ENCODE measurements at places on chromosomes 2 and 18.

DNA sequence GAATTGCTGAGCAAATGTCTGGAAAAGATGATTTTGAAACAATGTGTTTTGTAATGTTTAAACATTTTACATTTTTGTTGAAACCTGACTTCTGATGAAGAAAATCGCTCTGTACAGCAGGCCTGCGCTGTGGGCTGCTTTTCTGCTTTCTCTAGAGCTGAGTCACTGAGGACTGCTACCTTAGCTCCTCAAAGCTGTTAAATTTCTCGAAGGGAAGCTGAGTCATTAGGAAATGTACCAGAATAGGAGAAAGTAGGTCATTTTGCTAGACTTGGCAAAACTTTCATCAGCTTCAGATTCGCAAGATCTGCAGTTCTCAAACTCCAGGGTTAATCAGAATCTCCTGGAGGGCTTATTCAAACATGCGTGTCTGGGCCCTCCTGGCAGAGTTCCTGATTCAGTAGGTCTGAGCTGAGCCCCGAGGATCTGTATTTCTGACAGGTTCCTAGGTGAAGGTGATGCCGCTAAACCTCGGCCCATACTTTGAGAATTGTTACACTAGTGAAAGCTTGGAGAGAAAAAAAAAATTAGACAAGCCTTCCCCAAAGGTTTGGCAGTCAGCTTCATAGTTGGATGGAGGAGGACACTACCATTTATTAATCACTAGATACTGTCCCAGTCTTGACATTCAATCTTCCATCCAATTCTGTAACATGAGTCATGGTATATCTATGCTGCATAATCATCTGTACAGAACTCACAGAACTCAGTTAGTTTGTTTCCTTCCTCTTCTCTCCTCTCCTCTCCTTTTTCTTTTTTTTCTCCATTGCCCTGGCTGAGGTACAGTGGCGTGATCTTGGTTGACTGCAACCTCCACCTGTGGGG, 297.6 kb downstream of the PARD3B start:
- no peak for DNase-seq
- H3K36me3 ChIP-seq, result no peaks in the 10 kb centered on the region
- H3K27me3 ChIP-seq, result no peaks in the 10 kb centered on the region

- DNase-seq, result no peak
- no peaks in the 10 kb centered on the region for H3K36me3 ChIP-seq
- no peak overlapping the region for H3K27ac ChIP-seq
- H3K4me1 ChIP-seq, result peaks cover 8% of the 10 kb centered on the region
- H3K27me3 ChIP-seq, result peaks cover 44% of the 10 kb centered on the region
Observed at GRCh38 chr18:31497404-31497835, 557 bp upstream of the DSG2 start.

GRCh38 chr2:133674433-133675331, 106.4 kb upstream of the NCKAP5 start:
- no peak for DNase-seq
- H3K4me1 ChIP-seq, result no peaks in the 10 kb centered on the region
- no peaks in the 10 kb centered on the region for H3K27me3 ChIP-seq
- no peak overlapping the region for H3K27ac ChIP-seq
- no peak overlapping the region for H3K4me3 ChIP-seq

GRCh38 chr2:231615058-231615671, 22.5 kb downstream of the TEX44 start:
- DNase-seq, result no peak
- no peaks in the 10 kb centered on the region for H3K27me3 ChIP-seq
- peaks cover 34% of the 10 kb centered on the region for H3K4me1 ChIP-seq
- H3K4me3 ChIP-seq, result peak overlapping the region; percentile 59
- H3K36me3 ChIP-seq, result no peaks in the 10 kb centered on the region

DNA sequence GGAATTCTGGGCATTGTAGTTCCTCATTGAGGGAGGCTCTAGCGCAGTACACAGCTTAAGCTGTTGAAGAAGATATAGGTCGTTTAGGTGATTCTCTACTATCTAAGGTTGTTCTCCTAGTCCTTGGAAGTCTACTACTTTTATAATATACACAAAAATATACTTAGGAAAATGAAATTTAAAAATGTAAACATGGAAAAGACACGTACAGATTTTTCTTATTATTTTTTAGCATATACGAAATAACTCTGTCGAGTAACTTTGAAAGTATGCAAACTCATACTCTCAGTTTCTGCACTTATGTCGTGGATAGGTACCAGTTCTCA, 272 bp upstream of the FASTKD1 start:
- no peaks in the 10 kb centered on the region for H3K36me3 ChIP-seq
- no peak for DNase-seq
- no peaks in the 10 kb centered on the region for H3K27me3 ChIP-seq
- peaks cover 6% of the 10 kb centered on the region for H3K4me1 ChIP-seq
- H3K4me3 ChIP-seq, result peak overlapping the region; percentile 98

GRCh38 chr2:184637781-184638180, 39.5 kb downstream of the ZNF804A start:
- H3K4me1 ChIP-seq, result no peaks in the 10 kb centered on the region
- no peak overlapping the region for H3K27ac ChIP-seq
- no peaks in the 10 kb centered on the region for H3K27me3 ChIP-seq
- no peak overlapping the region for H3K4me3 ChIP-seq
- DNase-seq, result no peak
- no peaks in the 10 kb centered on the region for H3K36me3 ChIP-seq

DNA sequence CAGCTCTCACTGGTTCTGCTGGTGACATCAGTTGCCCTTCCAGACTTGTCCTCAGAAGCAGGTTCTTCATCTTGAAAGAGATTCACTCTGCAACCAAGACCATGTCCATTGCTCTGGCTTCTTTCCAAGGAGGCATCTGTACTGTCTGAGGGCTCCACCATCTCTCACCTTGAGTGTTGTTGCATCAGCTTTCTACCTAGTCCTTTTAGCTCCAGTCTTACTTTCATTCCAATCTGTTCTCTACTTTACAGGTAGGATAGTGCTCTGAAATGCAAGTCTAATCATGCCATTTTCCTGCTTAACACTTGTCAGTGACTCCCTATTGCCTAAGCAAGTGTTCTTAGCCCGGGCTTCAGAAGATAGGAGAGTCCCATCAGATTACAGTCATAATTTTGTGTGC, 117.7 kb downstream of the EN1 start:
- no peak overlapping the region for H3K4me3 ChIP-seq
- H3K27ac ChIP-seq, result no peak overlapping the region
- peaks cover 5% of the 10 kb centered on the region for H3K27me3 ChIP-seq
- no peaks in the 10 kb centered on the region for H3K4me1 ChIP-seq

DNA sequence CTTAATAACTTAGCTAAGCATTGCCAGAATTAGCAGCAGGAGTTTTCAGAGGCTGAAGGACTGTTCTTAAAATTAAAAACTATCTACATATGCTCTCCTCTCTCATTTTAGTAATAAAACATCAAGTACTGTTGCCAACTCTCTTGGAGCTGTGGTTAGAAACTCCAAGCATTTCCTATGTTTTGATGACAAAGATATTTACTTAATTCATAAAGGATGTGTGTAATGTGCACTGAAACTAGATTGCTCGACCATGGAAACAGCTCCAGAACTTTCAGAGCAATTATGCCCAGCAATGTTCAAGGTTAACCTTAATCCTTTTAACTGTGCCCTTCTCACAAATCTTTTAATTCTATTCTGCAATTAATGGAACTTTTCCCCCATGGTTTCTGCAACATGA, 8.4 kb downstream of the GRP start:
- no peak overlapping the region for H3K27ac ChIP-seq
- no peaks in the 10 kb centered on the region for H3K4me1 ChIP-seq
- no peak for DNase-seq
- no peaks in the 10 kb centered on the region for H3K36me3 ChIP-seq
- peaks cover 35% of the 10 kb centered on the region for H3K27me3 ChIP-seq

DNA sequence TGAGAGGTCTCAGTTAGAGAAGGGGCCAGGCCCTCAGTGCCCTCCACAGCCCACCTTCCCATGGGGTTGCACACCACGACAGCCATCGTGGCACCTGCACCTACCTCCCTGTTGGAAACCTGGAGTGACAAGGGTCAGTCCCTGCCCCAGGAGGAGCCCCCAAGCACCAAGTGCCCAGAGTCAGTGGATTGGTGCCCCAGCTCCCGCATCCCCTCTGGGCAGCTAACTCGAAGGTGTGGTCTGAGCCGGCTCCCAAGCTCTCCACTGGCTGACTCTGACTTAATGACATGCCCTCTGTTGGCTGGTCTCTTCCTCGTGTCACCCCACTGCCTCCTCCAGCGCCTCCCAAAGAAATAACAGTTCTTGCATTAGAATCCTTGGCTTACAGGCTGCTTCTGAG, 116.4 kb downstream of the NDUFA10 start:
- DNase-seq, result no peak
- H3K27me3 ChIP-seq, result no peaks in the 10 kb centered on the region
- H3K4me3 ChIP-seq, result no peak overlapping the region
- no peak overlapping the region for H3K27ac ChIP-seq
- peaks cover 22% of the 10 kb centered on the region for H3K4me1 ChIP-seq
- no peaks in the 10 kb centered on the region for H3K36me3 ChIP-seq

GRCh38 chr2:237567276-237568029, 1.1 kb downstream of the PRLH start:
- H3K27me3 ChIP-seq, result no peaks in the 10 kb centered on the region
- H3K4me1 ChIP-seq, result peaks cover 6% of the 10 kb centered on the region
- no peak overlapping the region for H3K27ac ChIP-seq
- DNase-seq, result no peak
- no peak overlapping the region for H3K4me3 ChIP-seq

DNA sequence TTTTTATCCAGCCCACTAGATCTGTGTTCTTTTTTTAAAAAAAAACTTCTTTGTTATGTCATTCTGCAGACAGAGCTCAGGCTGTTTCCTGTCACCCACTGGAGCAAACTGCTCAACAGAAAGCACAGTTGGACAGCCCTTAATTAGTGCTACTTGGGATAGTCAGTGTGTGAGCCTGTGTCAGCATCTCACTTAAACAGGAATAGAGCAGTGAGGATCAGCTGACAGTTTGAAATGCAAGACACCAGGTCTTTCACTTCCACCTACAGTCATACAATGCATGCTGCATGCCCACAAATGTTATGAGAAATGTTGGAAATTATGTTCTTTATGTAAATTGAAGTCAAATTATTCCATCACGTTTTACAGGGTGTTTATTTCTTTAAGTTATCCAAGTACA, 174.9 kb downstream of the NR4A2 start:
- H3K27me3 ChIP-seq, result no peaks in the 10 kb centered on the region
- H3K36me3 ChIP-seq, result no peaks in the 10 kb centered on the region
- no peaks in the 10 kb centered on the region for H3K4me1 ChIP-seq
- H3K27ac ChIP-seq, result no peak overlapping the region
- no peak overlapping the region for H3K4me3 ChIP-seq

DNA sequence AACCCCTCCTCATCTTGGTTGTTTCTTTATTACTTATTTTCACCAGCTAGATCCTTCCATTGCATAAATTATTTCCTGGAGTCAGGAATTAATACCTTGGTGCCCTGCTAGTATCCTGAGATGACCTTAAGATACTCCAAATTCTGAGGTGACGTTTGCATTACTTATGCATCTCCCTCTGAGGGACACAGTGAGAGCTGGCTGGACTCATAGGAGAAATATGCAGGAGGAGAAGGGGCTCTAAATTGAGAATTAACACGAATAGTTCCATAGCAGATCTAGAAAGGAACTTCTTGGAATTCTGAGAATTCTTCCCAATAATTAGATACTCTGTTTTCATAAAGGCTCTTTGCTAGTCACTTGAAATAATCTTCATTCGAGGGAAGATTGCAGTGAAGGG, 310.6 kb upstream of the ZEB2 start:
- H3K27me3 ChIP-seq, result no peaks in the 10 kb centered on the region
- H3K36me3 ChIP-seq, result no peaks in the 10 kb centered on the region
- H3K4me1 ChIP-seq, result no peaks in the 10 kb centered on the region
- no peak overlapping the region for H3K4me3 ChIP-seq

DNA sequence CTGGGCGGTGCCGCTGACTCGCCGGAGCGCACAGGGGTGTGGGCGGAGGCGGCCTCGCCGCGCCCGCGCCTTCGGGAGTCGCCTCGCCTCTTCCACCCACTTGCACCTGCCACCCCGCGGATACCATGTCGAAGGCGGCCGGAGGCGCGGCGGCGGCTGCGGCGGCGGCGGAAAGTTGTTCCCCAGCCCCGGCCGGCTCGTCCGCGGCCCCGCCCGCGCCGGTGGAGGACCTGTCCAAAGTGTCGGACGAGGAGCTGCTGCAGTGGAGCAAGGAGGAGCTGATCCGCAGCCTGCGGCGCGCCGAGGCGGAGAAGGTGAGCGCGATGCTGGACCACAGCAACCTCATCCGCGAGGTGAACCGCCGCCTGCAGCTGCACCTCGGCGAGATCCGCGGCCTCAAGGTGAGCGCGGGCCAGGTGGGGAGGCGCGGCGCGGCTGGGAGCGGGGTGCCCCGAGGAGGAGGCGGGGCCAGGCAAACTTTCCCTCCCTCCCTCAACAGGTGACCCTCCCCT, 766 bp downstream of the CCDC85A start:
- peaks cover 8% of the 10 kb centered on the region for H3K4me1 ChIP-seq
- H3K27ac ChIP-seq, result no peak overlapping the region
- peaks cover 58% of the 10 kb centered on the region for H3K27me3 ChIP-seq
- H3K4me3 ChIP-seq, result no peak overlapping the region
- no peaks in the 10 kb centered on the region for H3K36me3 ChIP-seq

DNA sequence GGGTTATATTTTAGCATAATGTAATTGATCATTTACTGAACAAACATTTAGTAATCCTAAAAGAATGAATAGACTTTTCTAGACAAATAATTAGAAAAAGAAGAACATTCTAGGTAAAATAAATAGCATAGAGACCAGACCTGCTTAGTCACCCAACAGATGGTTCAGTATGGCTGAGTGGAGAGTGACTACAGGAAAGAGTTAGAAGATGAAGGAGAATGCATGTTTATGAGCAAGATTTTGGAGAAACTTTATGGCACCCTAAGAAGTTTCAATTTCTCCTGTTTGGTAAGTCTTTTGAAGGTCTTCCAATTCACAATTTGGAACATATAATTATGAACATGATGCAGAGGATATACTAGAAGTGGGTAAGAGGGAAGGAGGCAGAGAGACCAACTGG, 32.9 kb downstream of the FAP start:
- H3K4me1 ChIP-seq, result no peaks in the 10 kb centered on the region
- no peaks in the 10 kb centered on the region for H3K36me3 ChIP-seq

GRCh38 chr2:233865838-233866237, 2.3 kb downstream of the MSL3B start:
- H3K4me1 ChIP-seq, result peaks cover 6% of the 10 kb centered on the region
- no peak overlapping the region for H3K27ac ChIP-seq
- no peak overlapping the region for H3K4me3 ChIP-seq
- no peaks in the 10 kb centered on the region for H3K36me3 ChIP-seq
- H3K27me3 ChIP-seq, result peaks cover 10% of the 10 kb centered on the region
- DNase-seq, result no peak

DNA sequence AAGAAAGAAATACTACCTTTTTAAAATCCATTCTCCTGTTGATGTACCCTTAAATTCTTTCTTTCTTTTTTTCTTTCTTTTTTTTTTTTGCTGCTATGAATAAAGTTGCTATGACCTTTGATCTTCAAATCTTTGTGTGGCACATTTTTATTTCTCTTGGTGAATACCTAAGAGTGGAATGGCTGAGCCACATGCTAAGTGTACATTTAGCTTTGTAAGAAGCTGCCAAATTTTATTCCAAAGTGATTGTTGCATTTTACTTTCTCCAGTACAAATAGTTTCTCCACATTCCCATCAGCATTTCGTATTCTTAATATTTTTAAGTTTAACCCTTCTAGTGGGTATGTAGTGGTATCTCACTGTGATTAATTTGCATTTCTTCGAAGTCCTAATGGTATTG, 88.8 kb upstream of the RAB27B start:
- H3K4me1 ChIP-seq, result no peaks in the 10 kb centered on the region
- DNase-seq, result no peak
- H3K4me3 ChIP-seq, result no peak overlapping the region
- H3K27ac ChIP-seq, result no peak overlapping the region
- no peaks in the 10 kb centered on the region for H3K36me3 ChIP-seq

Measured in CD4-positive, alpha-beta T cell (primary cell).